ENCODE measurements at places on chromosomes 11 and 22.
A peak's percentile ranks its signal among the peaks of the same experiment; 100 is the strongest.

DNA sequence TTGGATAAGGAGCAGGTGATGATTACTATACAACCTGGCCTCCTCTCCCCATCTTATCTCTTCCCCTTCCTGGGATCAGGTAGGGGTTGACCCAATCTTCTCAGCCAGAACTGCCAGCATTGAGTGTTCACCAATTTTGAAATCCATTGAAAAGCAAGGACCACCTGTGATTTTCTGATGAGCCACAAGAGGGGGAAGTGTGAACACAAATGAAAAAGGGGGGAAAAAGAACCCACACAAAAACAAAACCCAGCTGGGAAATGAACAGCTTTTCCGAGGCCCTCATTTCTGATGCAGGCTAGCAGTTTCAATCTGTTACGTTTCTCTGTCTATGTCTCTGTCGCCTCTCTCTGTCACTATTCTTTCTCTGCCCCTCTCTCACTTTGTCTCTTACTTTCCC lies 161.9 kb downstream of the INSC start:
- peak; percentile 9 for DNase-seq

DNA sequence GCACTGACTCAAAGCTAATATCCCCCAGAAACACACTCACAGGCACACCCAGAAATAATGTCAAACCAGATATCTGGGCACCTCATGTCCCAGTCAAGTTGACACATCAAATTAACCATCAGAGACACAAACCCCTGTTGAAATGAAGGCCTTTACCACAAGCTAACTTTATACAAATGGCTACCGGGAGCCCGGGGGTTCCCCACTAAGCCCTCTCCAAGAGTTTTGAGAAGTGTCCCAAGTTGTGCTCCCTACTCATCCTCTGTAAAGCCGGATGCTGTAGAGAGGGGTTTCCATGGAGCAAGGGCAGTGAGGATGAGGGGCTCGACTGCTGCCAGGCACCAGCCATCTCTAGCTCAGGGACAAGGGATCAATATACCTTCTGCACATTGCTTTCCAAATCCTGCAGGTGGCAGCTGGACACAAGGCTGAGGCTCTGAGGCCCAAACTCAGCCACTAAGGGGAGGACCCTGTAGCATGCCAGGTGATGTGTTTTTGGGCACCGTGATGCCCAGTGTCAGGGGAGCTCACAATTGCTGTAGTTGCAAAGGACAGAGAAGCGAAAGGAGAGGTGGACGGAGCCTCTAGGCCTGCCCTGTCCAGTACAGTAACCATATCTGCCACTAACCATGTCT lies 145.7 kb downstream of the TTC17 start:
- peak; percentile 16 for DNase-seq

GRCh38 chr11:102120437-102120973 lies 10.3 kb downstream of the YAP1 start:
- no peak for DNase-seq

DNA sequence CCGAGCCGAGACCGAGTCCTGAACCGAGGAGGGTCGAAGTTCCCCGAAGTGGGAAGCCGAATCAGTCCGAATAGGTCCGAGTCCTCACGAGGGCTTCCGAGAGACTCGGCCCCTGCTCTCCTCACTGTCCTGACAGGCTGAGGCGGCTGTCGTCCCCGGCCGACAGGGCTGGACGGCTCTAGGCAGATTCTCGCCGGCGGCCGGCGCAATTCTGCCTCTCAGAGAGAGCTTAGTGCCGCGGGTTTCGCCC lies 191 bp upstream of the DEAF1 start:
- DNase-seq = no peak
